ENCODE measurements at places on chromosomes 3 and 15.
A peak's percentile ranks its signal among the peaks of the same experiment; 100 is the strongest.

DNA sequence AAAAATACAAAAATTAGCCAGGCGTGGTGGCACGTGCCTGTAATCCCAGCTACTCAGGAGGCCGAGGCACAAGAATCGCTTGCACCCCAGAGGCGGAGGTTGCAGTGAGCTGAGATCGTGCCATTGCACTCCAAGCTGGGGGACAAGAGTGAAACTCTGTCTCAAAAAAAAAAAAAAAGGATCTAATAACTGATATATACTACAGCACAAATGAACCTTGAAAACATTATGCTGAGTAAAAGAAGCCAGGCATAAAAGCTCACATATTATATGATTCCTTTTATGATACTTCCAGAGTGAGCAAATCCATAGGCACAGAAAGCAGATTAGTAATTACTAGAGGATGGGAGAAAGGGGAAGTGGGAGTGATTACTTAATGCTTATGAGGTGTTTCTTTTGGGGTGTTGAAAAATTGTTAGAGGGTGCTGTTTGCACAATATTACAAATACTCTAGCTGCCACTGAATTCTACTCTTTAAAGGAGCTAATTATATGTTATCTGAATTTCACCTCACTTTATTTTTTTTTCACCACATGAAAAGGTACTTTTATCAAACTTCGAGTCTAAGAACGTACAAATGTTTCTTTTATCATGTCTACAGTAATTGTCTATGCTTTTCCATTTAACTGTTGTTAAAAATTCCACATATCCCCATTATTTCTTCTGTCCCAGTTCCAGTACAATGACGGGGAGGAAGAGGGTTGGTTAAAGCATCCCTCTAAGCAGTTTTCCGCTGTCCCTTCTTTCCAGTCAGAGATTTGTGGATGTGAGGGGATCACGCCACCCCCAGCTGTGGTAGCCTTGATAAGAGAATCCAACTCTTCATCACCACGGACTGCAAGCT is 77.7 kb upstream of the FAM174B start:
- no peak for DNase-seq

DNA sequence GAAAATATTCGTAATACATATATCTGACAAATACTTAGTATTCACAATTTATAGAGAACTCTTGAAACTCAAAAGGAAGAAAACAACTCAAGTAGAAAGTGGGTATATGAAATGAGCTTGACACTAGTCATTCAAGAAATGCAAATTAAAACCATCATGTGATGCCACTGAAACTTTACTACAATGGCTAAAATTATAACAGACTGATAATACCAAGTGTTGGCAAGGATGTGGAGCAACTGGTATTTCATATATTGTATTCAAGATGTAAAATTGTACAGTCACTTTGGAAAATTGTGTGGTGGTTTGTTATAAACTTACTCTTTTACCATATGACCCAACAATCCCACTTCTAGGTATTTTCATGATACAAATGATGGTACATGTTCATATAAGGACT is 68.7 kb upstream of the AGTR1 start:
- no peak for DNase-seq

DNA sequence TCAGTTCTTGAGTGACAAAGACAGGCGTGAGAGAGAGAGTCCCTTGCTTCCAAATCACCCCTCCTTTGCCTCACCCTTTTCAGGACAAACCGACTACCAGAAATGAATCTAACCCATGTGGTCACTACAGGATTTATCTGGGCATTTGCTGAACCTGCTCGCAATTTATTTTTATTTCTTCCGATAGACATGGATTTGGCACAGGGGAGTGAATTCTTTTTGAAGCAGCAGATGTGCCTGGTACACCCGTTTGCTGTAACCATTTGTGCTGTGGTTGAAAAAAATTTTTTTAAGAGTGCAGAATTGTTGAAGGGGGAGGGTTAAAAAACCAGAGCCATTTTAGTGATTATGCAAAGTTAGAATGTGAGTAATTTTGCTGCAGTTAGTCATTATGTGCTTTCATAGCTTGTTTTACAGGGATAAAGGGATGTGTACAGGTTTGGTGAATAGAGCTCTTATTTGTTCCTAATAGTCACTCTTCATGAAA is 442.0 kb downstream of the LPP start:
- no peak for DNase-seq

DNA sequence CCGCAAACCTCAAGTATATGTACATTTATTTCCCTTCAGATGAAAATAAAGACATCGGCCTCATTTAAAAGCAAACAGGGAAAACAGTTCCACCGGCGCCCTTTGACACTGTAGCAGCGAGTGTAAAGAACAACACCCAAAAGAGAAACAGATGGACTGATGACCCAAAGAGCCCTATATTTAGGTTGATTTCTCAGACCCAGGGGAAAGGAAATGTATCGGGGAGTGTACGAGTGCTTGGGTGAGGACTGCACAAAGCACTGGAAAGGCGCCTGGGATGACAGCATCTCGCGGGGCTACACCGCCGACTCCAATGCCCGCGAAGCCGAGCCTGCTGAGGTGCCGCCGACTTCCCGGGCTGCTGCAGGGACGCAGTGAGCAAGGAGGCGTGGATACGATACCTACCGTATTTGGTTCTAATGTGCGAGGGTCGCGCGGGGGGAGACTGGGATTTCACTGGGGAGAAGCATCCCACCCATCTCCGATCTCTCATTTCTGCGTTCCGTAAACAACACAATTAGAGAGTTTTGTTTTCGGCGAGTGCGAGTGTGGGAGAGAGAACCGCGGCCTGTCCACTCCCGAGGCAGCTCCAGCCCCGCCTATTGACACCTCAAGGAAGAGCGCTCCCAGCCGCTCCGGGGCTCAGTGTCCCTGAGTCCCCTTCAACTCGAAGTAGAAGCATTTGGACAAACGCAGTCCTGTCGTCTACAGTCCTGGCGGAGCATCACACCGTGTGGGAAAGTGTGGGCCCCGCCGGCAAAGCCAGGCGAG is 2.0 kb downstream of the MECOM start:
- DNase-seq = peak; percentile 77

DNA sequence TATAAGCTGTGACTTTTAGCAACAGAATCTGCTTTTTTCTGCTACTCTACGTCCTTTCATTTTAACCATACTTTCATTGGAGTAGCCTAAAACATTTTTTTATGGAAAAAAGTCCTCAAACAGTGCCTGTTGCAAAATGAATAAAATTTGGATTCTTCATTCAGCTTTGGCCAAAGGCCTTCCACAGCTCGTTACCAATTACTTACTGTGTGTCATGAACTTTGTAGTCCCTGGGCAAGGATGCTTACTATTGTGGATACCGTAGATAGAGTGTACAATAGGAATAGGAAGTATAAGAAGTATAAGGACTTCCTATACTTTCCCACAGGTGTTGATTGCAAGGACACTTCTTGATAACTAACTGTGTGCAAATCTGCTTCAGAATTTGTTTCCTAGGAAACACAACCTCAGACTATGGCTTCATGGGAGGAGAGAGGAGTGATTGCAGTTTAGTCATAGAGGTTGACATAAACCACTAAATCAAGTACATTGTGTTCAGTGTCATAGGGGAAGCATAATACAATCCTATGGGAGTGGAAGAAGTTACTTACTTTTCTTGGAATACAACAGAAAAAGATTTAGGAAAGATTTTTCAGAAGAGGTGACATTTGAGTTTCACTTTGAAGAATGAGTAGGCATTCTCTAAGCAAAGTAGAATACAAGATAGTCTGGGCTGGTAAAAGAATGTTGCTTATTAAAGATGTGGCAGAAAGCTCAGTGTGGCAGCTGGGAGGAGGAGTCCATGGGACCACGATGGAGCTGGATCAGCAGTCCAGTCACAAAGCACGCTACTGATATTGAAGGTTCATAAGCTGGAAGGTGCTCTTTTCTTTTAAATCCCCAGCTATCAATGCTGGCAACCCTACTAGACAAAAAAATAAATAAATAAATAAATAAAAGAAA is 309.7 kb upstream of the TPRG1 start:
- DNase-seq = no peak

- no peak for DNase-seq
Observed at GRCh38 chr3:197835509-197835908, 44.5 kb downstream of the LRCH3 start.

DNA sequence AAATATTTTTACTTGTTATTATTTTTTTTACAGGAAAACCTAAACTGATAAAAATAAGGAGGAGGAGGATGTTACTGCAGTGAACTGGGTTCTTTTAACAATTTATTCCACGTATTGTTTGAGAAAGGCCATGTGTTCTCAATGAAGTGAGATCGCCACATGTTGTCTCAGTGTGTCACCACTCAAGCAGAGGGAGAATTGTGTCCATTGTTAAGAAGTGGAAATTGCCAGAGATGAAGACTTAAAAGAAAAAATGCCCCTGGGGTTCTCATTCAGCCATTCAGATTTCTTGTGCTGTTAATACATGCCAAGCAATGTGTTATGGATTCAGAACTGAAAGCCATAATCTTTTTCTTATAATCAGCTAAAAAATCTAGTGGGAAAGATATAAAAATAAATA is 297.1 kb downstream of the NSUN3 start:
- no peak for DNase-seq

GRCh38 chr3:99499235-99500158 is 138.9 kb upstream of the COL8A1 start:
- no peak for DNase-seq

DNA sequence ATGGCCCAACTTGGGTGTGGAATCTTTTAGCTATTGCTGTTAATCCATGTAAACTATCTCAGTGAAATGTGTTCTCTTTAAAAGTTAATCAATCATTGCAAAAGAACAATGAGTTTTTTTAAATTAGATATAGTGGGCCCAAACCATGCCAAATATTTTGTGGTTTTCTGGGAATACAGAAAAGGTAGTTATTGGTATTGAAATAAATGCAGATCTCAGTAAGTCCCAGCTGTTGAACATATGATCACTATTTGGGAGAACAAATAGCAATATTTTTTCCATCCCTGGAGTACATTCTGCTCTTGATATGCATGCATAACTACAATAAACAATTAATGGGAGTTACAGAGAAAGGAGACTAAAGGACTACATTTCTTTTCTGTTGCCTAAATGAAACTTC is 36.0 kb upstream of the LEKR1 start:
- DNase-seq = no peak

GRCh38 chr3:50241163-50241562 is 5.2 kb downstream of the GNAI2 start:
- no peak for DNase-seq

GRCh38 chr3:125662675-125663074 is 67.4 kb upstream of the OSBPL11 start:
- DNase-seq = no peak

Data from coronary artery (tissue), 2 donors.